ENCODE measurements at places on chromosomes 3 and 15.

- DNase-seq, result no peak
Observed at GRCh38 chr3:160196511-160197104, 28.6 kb upstream of the C3orf80 start.

GRCh38 chr3:16302082-16302631 lies 37.1 kb downstream of the OXNAD1 start:
- DNase-seq, result no peak

DNA sequence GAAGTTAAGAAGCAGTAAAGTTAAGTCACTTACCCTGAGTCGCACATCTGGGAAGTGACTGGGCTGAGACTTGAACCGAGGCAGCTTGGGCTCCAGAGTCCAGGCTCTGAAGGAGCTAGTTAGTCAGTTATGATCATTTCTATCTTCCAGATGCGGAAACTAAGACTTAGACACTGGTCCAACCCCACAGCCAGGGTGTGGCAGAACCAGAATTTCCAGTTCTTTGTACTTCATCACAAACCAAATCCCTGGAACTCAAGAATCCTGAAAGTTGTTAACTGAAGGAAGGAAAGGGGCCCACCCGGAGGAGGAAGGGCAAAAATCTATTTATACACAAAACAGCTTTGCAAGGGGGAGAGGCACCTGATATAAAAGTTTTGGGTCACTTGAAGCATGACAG lies 389.9 kb downstream of the SHQ1 start:
- no peak for DNase-seq

- no peak for DNase-seq
Observed at GRCh38 chr3:119289404-119289770, 4.8 kb upstream of the ARHGAP31 start.

DNA sequence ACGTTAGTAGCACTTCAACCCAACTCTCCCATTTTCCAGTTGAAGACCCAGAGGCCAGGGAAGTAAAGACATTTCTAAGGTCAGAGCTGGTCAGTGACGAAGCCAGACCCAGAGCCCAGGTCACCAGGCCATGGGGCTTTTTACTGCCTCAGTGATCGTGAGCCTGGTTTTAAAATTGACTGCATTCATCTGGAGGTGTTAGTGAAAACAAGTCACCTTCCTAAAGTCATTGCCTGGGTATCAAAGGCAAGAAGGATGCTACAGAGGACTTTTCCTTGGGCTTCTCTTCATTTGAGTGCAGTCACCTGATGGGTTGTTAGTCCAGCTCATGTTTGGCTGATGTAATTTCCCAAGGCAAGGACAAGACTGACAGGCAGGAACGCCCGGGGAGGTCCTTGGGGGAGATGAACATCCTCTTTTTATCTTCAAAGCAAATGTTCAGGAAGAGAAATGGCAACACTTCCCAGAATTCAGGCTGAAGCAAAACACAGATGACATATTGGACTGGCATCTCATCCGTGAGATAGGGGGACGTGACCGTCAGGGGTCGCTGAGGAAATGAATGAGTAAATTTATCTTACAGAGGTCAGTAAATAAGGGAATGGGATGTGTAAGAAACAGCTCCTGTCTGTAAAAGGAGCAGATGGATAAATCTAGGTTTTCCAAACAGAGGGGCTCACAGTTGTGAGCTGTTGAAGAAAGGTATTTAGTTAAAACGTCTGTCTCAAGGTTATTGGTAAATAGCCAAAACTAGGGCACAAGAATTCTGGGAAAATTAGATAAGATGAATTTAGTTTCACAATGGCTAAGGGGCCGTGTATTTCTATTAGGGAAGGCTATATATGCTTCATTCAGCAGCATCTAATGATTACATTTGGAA lies 201.2 kb downstream of the OPA1 start:
- DNase-seq, result no peak

GRCh38 chr15:48683991-48684765 lies 38.7 kb upstream of the FBN1 start:
- no peak for DNase-seq

DNA sequence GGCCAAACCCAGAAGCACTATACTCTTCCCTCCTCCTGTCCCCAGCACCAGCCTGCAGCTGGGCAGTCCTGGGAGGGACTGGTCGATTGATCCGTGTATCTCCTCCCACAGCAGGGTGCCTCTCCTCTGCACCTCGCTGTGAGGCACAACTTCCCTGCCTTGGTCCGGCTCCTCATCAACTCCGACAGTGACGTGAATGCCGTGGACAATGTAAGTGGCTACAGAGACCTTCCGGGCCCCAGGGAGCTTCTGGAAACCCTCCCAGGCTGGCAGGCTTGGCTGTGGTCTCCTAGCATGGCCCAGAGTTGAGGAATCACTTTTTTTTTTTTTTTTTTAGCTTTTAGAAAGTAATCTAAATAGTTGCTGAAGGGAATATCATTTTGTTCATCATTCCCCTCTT lies 30.7 kb downstream of the ANKDD1A start:
- no peak for DNase-seq

DNA sequence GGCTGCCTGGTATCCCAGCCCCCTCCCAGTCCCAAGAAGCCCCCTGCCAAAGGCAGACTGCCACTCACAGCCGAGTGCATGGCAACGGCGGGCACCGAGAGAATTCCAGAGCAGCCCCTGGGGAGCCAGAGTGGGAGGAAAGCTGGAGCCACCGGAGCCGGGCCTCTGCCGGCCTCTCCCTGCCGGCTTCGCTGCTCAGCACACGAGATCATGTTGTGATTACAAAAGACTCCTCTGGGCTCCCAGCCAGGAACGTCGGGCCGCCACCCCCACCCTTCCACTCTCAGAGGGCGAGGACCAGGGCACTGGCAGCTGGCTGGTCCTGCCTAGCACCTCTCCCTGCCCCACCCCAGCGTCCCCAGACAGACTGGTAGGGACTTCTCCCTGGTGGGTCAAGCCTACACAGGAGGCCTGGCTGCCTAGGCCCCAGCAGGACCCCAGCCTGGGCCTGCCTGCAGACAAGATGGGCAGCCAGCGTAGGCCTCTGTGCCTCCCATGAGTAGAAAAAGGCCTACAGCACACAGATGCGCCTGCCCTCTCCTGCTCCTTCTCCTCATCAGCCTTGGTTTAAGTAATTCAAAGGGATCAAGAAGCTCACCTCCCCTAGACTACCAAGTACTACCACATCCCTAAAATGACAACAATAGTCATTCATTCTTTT lies at the start of gene CCDC9B:
Gene CCDC9B, minus strand, starts transcription at position 200 of the 661 bp plus-strand sequence. Its CDS starts 120 bp downstream, at position 80.
- DNase-seq, result no peak

DNA sequence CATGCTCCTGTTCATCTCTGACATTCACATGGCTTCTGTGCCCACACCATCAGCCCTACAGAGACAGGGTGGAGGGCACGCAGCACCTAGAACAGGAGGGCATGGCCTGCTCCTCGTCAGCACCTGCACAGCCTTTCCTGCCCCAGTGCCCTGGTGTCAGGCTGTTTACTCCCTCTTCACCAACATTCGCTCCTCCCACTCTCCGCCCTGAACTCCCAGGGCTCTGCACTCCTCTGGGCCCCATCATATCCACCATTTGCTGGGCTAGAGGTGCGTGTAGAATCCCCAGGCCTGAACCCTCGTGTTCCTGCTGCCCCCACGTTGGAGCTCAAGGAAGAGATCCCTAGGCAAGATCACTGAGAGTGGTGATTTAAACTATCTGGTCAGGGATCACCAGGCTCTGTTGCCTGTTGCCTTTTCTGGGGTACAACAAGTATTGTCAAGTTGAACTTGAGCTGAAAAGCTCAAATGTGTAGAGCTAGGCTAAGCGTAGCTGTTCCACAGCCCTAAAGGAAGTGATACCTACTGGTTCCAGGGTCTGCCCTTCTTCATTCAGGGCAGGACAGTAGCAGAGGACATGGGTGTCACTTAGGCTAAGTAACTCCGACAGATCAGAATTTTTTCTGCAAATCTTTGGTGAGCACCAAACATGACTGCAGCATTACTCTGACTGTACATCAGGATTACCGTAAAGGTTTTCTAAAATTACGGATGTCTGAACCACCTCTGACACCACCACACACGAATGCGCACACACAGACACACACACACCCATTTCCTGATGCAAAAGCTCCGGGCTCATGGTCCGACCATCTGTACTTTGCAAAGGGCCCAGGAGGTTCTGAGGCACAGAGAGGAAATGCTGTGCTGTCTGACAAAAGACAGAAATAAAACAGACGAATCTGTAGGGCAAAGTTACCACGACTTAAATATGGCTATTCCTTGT lies 43.7 kb upstream of the GNB5 start:
- DNase-seq, result peak; percentile 14

DNA sequence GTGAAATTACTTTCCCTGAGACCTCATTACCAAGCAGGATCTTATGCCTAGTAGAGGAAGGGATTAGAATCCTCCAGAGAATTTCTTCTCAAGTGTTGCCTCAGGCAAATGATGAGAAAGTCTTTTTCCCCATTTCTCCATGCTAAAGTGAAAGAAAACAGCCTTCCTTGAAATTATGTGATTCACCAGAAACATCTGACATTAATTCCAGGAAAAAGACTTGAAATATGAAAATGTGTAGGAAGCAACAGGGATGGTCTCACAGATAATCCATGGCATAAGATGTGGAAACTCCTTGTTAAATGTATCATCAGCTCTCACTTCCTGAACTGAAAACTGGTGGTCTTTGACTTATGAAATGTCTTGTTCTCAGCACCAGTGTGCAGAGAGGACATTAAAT lies 17.9 kb upstream of the ABI3BP start:
- no peak for DNase-seq

GRCh38 chr15:93865586-93865985 lies 365.8 kb upstream of the MCTP2 start:
- DNase-seq, result no peak

GRCh38 chr15:64800476-64800875 lies 25.0 kb downstream of the PIF1 start:
- DNase-seq, result no peak

GRCh38 chr15:39403640-39404117 lies 177.2 kb upstream of the THBS1 start:
- no peak for DNase-seq

All from activated effector memory CD4-positive, alpha-beta T cell treated with Interleukin-2 at 50 U/mL for 16 hours (primary cell).